ENCODE measurements at places on chromosomes 11 and 22. TPM values are rescaled to one million over a fixed set of nuclear protein-coding genes. Genes with fewer than 3 reads are reported as not detected.

DNA sequence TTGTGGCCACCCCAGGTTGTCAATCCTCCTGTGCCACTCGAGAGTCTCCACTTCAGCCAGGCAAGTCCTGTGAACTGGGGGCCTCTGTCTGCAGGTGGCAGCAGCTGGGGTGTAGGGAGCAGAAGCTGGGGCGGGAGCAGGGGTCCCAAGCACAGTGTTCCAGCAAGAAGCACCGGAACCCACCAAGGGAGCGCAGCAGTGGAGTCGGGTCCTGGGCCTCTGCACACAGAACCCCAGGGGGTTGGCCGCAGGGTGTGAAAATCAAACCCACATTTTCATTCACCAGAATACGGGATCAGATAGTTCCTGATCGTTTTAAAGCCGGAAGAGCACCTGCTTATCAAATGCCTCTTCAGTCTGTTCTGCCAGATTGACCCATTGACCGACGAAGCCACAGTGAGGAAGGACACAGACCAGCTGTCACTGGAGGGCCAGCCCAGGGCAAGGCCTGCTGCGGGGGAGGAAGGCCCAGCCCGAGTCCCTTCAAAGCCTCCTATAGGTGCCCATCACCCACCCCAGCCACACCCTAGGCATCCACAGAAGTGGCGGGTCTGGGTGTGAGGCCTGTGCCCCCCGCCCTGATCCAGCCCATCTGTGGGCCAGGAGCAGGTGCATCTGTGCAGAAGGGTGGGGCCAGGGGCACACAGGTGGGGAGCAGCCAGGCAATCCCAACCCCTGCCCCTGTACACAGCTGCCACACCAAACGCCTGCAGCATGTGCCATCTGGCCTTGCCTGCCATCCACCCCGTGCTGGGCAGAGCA, 34.1 kb downstream of the RSPH14 start:
- H3K4me3 ChIP-seq = no peak overlapping the region
- no peaks in the 10 kb centered on the region for H3K27me3 ChIP-seq
- no peaks in the 10 kb centered on the region for H3K36me3 ChIP-seq

GRCh38 chr11:100356035-100356434, 331.1 kb upstream of the ARHGAP42 start:
- H3K27ac ChIP-seq = no peak overlapping the region
- no peaks in the 10 kb centered on the region for H3K27me3 ChIP-seq
- H3K4me1 ChIP-seq = no peaks in the 10 kb centered on the region
- H3K4me3 ChIP-seq = no peak overlapping the region
- no peak for DNase-seq
- no peaks in the 10 kb centered on the region for H3K36me3 ChIP-seq

SHANK3 gene
- polyA plus RNA-seq = not detected

DNA sequence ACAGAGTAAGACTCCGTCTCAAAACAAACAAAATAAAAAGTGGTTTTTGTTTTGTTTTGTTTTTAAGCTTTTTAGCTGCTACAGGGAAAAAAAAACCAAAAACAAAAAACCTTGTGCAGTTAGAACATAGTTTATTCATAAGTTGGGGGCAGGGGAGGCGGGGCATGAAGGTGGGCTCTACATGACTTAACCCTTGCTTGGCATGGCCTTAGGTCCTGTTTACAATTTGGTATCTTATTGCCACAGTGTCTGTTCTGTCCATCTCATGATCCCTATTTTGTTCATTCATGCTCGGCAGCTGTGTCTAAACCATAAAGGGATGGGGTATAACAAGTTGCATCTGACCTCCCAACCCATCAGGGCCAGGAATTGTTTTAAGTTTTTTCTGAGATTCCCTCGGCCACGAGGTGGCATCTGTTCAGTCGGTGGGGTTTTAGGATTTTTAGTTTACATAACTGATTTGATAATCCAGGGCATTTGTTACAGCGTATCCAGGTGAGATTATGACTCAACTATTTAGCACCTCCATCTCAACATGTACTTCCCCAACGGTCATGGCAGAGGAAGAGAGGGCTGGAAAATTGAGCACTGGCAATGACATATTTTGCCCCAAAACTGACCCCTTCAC, 6.9 kb downstream of the AP5B1 start:
- no peaks in the 10 kb centered on the region for H3K36me3 ChIP-seq
- no peak overlapping the region for H3K4me3 ChIP-seq
- no peaks in the 10 kb centered on the region for H3K4me1 ChIP-seq
- no peaks in the 10 kb centered on the region for H3K27me3 ChIP-seq
- H3K27ac ChIP-seq = no peak overlapping the region

GRCh38 chr11:5124891-5125620, 13.1 kb downstream of the OR52A5 start:
- no peak overlapping the region for H3K27ac ChIP-seq
- H3K27me3 ChIP-seq = no peaks in the 10 kb centered on the region
- H3K36me3 ChIP-seq = no peaks in the 10 kb centered on the region
- H3K4me3 ChIP-seq = no peak overlapping the region
- H3K4me1 ChIP-seq = no peaks in the 10 kb centered on the region

DNA sequence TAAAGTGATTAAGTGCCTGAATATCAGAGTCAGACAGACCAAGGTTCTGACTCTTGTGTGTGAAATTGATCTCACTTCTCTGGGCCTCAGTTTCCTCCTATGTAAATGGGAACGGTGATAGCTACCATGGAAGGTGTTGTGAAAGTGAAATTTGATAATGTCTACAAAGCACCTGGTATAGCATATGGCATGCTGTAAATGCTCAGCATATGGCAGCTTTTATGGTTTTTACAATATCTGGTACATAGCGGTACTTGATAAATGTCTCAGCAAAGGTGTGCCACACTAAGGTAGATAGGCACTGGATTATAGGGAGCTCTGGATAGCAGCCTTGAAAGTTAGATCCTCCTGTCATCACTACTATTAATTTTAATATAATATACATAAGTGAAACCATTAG, 19.9 kb downstream of the POU2AF2 start:
- no peaks in the 10 kb centered on the region for H3K4me1 ChIP-seq
- no peaks in the 10 kb centered on the region for H3K27me3 ChIP-seq
- H3K36me3 ChIP-seq = no peaks in the 10 kb centered on the region
- H3K4me3 ChIP-seq = no peak overlapping the region
- DNase-seq = no peak

Data from naive thymus-derived CD4-positive, alpha-beta T cell (primary cell).